ENCODE measurements at places on chromosomes 12 and 14.
A peak's percentile ranks its signal among the peaks of the same experiment; 100 is the strongest.

GRCh38 chr12:52884526-52885293 is 20.2 kb downstream of the KRT8 start:
- no peak overlapping the region for H3K4me3 ChIP-seq
- no peaks in the 10 kb centered on the region for H3K27me3 ChIP-seq
- H3K36me3 ChIP-seq = no peaks in the 10 kb centered on the region
- no peaks in the 10 kb centered on the region for H3K4me1 ChIP-seq

GRCh38 chr14:61372842-61373555 is 51.6 kb downstream of the PRKCH start:
- no peaks in the 10 kb centered on the region for H3K36me3 ChIP-seq
- H3K4me1 ChIP-seq = no peaks in the 10 kb centered on the region
- H3K27me3 ChIP-seq = no peaks in the 10 kb centered on the region
- H3K27ac ChIP-seq = no peak overlapping the region
- no peak for DNase-seq
- no peak overlapping the region for H3K4me3 ChIP-seq

DNA sequence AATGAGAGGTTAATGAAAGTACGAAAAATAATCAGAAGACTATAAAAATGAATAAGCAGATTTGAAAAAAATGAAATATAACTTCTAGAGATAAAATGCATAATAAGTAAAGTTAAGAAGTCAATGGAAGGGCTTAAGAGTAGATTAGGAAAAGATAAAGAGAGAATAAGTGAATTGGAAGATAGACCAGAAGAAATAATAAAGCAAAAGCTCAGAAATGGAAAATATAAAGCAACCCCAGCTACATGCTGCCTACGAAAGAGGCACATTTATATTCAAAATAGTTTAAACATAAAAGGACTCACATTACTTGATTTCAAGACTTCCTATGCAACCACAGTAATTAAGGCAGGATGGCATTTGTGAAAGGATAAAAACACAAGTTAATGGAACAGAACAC is 19.9 kb downstream of the ZNF605 start:
- H3K4me3 ChIP-seq = no peak overlapping the region
- no peaks in the 10 kb centered on the region for H3K4me1 ChIP-seq
- H3K36me3 ChIP-seq = no peaks in the 10 kb centered on the region
- no peak for DNase-seq
- no peak overlapping the region for H3K27ac ChIP-seq
- H3K27me3 ChIP-seq = no peaks in the 10 kb centered on the region

DNA sequence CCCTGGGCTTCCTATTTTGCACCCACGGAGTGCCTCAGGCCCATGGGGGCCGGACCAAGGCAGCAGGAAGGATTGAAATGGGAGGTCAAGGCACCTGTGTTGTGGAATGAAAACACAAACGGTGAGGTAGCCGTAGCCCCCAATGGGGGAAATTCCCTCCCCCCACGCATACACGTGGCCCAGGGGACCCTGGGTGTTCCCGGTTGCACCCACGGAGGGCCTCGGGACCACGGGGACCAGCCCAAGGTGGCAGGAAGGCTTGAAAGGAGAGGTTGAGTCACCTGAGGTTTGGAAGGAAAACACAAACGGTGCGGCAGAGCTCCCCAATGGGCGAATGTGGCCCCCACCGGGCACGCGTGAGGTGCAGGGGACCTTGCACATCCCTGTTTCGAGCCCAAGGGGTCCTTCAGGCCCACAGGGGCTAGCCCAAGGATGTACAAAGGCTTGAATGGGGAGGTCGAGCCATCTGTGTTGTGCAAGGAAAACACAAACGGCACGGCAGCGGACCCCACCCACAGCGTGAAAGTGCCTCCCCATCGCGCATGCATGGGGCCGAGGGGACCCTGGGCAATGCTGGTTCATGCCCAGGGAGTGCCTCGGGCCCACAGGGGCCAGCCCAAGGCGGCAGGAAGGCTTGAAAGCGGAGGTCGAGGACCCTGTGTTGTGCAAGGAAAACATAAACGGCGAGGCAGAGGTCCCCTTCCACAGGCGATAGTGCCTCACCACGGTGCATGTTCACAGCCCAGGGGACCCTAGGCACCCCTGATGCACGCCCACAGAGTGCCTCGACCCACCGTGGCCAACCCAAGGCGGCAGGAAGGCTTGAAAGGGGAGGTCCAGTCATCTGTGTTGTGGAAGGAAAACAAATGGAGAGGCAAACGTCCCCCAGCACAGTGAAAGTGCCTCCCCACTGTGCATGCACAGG is 376.7 kb downstream of the ALG10 start:
- H3K4me3 ChIP-seq = no peak overlapping the region
- H3K36me3 ChIP-seq = no peaks in the 10 kb centered on the region
- no peaks in the 10 kb centered on the region for H3K27me3 ChIP-seq
- H3K4me1 ChIP-seq = no peaks in the 10 kb centered on the region
- H3K27ac ChIP-seq = no peak overlapping the region

DNA sequence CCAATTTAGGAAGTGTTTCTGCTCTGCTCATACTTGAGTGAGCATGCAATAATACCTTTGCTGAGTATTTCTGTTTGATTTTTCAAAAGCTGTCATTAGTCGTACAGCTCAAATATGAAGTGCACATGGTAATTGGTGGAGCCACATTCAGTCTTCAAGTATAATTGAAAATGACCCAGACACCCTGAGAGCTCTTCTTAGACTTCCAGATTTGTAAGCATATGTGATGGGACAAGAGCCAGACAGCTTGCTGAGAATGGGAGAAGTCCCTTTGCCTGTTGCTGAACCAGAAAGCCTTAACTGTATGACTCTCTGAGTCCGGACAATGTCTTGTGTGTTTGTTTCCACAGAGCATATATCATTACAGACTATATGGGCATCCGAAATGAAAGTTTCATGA is 307.3 kb downstream of the TMEM117 start:
- no peaks in the 10 kb centered on the region for H3K27me3 ChIP-seq
- no peak overlapping the region for H3K27ac ChIP-seq
- H3K4me1 ChIP-seq = no peaks in the 10 kb centered on the region
- no peak overlapping the region for H3K4me3 ChIP-seq

GRCh38 chr12:93925585-93926205 is 222.7 kb upstream of the PLXNC1 start:
- H3K27me3 ChIP-seq = peaks cover under 1% of the 10 kb centered on the region
- DNase-seq = no peak
- H3K36me3 ChIP-seq = no peaks in the 10 kb centered on the region
- H3K4me1 ChIP-seq = no peaks in the 10 kb centered on the region
- H3K27ac ChIP-seq = no peak overlapping the region

- peaks cover 90% of the 10 kb centered on the region for H3K4me1 ChIP-seq
- no peak overlapping the region for H3K4me3 ChIP-seq
- H3K27me3 ChIP-seq = no peaks in the 10 kb centered on the region
- H3K36me3 ChIP-seq = peaks cover 5% of the 10 kb centered on the region
- peak; percentile 46 for DNase-seq
Observed at GRCh38 chr12:13203034-13203922, 6.8 kb downstream of the EMP1 start.

DNA sequence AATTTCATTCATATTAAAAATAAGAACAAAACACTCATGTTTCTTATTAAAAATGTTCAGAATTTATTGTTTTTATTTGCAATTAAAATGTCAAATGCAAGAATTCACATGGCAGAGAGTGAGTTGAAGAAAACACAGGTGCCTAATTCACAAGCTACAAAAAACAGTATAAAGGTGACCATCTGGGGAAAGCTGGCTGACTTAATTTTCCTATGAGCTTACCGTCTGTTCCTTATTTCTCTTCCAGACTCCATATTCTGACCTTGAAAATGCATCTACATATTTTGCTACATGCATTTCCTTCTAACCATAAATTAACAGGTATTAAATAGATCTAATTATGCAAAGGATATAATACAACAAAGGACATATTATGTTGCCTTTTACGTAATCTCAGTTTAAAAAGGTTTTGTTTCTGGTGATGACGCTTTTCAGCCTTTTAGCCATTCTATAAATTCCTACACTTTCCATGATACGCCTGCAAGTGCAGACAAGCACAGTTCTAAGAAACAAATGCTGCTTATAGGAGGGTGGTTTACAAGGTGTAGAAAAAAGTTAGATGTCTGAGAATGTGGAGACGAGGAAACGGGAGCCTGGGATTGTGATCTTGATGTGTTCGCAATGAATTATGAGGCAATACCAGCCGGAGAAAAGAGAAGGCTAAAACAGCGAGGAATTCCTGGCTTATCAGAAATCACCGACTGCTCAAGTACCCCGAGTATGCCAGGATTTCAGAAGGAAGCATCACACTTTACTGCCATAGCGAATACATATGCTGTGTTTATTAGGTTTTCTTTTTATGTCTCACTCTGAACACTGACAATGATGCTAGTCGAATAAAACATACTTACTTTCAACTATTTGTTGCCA is 24.6 kb downstream of the LIN7A start:
- DNase-seq = no peak
- H3K4me1 ChIP-seq = no peaks in the 10 kb centered on the region
- H3K4me3 ChIP-seq = no peak overlapping the region
- H3K27ac ChIP-seq = no peak overlapping the region
- H3K27me3 ChIP-seq = no peaks in the 10 kb centered on the region

GRCh38 chr12:19110221-19110940 is 19.2 kb upstream of the PLEKHA5 start:
- no peak for DNase-seq
- no peaks in the 10 kb centered on the region for H3K27me3 ChIP-seq
- H3K36me3 ChIP-seq = no peaks in the 10 kb centered on the region
- no peak overlapping the region for H3K4me3 ChIP-seq
- H3K27ac ChIP-seq = no peak overlapping the region

DNA sequence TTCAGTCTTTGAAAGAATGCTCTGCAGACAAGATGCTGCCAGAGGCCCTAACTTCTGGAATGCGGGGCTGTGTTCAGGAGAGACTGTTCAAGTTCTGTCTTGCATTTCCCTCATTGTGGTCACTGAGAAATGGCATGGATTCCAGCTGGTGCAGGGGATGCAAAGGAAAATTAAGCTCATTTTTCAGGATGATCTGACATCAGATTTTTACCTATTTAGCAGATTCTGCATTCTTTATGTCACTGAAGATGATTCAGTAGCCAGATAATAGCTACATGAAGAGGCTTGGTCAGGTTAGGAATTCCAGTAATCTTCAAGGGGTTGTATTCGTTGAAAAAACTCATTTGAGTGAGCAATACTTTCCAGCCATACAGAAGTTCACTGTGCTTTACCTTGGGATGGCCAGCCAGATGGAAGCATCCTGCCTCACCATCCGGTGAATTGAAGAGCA is 16.1 kb upstream of the MFAP5 start:
- H3K27me3 ChIP-seq = no peaks in the 10 kb centered on the region
- no peak overlapping the region for H3K4me3 ChIP-seq
- peaks cover 40% of the 10 kb centered on the region for H3K4me1 ChIP-seq
- no peak overlapping the region for H3K27ac ChIP-seq

DNA sequence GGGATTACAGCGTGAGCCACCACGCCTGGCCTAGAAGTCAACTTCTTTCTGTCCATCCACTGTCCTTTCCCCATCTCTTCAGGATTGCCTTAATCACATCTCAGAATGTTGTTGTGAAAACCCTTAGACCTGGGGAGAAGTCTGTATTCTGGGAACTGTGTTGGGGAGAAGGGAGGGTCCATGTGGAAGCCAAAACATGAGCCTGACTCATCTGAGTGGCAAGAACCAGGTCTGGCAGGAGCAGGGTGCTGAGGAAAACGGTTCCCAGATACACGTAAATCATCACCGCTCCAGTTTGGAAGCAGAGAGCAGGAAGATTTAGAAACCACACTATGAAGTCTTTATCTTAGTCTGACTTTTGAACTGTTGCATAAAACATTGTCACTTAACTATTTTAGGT is 245.6 kb upstream of the RGS6 start:
- no peaks in the 10 kb centered on the region for H3K27me3 ChIP-seq
- no peak for DNase-seq
- H3K4me3 ChIP-seq = no peak overlapping the region
- no peaks in the 10 kb centered on the region for H3K4me1 ChIP-seq
- no peaks in the 10 kb centered on the region for H3K36me3 ChIP-seq
- H3K27ac ChIP-seq = no peak overlapping the region

GRCh38 chr14:99124482-99125105 is 147.4 kb downstream of the BCL11B start:
- no peak overlapping the region for H3K4me3 ChIP-seq
- DNase-seq = no peak
- H3K4me1 ChIP-seq = no peaks in the 10 kb centered on the region
- H3K27me3 ChIP-seq = no peaks in the 10 kb centered on the region
